ENCODE measurements at places on chromosomes 4 and X.

GRCh38 chr4:47160095-47160494 is 128.7 kb downstream of the GABRB1 start:
- DNase-seq: no peak

DNA sequence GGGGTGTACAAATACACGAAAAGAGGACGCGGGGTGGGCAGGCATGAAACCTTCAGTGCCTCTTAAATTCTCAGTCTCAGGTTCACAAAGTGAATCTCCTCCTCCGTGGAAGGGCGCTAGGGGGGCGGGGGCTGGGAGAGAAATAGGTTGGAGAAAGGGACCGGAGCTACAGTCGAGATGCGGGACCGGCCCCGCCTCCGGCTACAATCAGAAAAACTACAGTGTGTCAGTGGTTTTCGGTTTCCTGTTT is 3.4 kb downstream of the MAML3 start:
- DNase-seq: no peak

DNA sequence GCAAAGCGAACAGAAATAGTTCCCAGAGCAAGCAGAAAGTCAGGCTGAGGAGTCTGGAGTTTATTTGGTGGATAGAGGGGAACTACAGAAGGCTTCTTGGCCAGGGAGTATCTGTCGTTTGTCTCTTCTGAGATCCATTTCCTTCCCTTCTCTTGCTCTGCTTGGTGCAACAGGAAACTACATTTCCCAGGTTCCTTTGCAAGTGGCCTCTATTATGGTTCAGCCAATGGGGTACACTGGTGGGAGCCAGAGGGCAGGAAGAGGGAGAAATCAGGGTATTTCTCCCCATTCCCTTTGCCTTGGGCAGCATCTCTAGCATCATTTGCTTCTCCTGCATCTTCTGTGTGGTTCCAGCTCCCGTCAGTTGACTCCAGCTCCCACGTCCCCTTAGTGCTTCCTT is 142.1 kb downstream of the BCOR start:
- no peak for DNase-seq

- no peak for DNase-seq
Measured at GRCh38 chrX:2697306-2697705, 6.2 kb downstream of the CD99 start.

GRCh38 chr4:1956631-1957030 is 52.1 kb downstream of the NELFA start:
- DNase-seq: no peak

GRCh38 chr4:24339260-24339659 is 245.1 kb downstream of the DHX15 start:
- DNase-seq: no peak

GRCh38 chrX:110242371-110242770 is 75.5 kb downstream of the AMMECR1 start:
- no peak for DNase-seq

GRCh38 chr4:173932701-173933100 is 350.8 kb downstream of the FBXO8 start:
- no peak for DNase-seq

DNA sequence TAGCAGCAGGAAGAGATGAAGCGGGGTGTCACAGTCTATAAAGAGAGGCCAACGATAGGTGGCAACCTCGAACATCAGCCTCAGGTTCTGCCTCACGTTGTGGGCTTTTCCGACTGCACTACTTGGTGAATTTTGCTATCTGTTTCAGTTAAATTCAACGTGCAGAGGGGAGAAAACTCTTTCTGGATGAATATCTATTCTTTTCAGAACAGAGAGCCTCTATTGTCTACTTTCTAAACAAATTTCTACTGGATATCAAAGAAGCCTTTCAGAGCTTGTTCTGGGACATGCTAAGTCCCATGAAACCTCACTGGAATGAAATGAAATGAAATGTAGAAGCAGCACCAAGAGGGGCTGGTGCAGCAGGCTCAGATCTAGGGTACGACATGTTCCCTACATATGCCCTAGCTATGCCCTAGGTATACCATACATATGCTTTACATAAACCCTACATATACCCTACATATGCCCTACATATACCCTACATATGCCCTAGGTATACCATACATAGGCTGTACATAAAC is 116.5 kb upstream of the TRIM2 start:
- DNase-seq: no peak

DNA sequence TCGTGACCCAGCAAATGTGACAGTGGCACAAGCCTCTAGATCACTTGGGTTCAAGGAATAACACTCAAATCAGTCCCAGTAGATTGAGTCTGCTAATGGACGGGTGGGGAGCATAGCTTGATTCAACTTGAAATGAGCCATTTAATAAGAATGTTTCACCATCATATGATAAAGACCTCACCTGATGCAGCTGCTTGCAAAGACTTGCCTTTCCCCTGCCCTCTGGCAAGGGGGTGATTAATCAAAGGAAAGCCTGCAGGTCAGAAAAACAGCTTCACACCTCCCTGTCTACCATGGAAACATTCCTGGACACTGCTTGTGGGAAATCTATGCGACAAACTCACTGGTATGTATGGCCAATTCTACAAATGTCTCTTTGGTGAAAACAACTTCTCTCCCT is 54.5 kb downstream of the CD99L2 start:
- DNase-seq: no peak

DNA sequence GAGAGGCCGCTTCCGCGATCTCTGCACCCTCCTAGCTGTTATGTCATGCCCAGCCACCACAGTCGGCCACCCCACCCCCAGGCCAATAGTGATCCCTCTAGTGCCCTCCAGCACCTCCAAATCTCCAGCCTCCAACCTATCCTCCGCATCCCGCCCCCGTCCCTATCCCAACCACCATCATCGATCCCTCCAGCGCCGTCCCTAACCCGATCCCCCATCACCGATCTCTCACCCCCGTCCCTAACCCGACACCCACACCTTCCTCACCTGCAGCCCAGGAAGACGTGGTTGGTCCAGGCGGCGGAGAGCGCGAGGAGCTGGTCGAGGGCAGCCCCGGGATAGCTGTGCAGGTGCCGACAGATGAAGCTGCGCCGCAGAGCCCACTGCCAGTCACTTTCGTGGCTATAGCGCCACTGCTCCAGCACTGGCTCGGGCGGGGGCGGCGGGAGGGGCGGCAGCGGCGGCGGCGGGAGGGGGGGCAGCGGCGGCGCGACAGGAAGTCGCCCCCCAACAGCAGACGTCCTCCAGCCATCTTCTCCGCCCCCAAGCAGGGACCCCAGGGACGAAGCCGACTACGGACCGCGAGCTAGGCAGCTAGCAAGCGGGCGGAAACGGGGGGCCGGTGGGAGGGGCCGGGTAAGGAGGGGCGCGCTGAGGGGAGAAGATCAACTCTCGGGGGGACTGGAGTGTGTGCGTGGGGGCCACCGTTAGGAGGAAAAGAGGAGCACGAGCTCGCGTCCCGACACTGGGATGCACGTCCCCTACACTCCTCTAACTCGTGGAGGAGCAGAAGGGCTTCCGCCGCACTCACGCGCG is 552 bp downstream of the NKRF start:
- DNase-seq: peak; percentile 15

GRCh38 chrX:149456476-149457245 is 48.4 kb downstream of the IDS start:
- no peak for DNase-seq

DNA sequence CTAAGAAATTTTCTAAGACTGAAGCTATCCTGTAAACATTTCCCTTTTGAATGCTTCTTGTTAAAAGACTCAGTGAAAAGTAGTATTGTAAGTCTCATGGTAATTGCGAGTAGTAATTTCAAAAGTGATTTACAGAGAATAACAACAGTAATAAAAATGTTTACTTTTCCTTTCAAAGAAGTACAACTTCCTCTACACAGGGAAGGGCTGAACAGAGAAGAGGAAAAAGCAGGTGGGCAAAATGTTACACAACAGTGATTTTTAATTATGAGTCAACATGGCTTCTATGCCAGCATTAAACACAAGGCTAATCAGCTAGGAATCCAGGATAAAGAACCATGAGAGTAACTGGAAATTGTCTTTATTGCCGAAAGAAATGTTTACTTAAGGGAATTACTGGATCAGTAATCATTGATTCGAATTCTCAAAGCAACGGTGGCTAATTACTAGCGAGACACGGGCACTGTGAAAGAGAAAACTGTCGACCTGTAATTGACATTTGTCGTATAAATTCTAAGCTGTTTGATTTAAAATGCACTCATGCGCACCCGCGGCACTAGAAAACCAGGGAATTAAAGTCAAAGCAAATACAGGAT is 15.4 kb downstream of the UTP3 start:
- no peak for DNase-seq

DNA sequence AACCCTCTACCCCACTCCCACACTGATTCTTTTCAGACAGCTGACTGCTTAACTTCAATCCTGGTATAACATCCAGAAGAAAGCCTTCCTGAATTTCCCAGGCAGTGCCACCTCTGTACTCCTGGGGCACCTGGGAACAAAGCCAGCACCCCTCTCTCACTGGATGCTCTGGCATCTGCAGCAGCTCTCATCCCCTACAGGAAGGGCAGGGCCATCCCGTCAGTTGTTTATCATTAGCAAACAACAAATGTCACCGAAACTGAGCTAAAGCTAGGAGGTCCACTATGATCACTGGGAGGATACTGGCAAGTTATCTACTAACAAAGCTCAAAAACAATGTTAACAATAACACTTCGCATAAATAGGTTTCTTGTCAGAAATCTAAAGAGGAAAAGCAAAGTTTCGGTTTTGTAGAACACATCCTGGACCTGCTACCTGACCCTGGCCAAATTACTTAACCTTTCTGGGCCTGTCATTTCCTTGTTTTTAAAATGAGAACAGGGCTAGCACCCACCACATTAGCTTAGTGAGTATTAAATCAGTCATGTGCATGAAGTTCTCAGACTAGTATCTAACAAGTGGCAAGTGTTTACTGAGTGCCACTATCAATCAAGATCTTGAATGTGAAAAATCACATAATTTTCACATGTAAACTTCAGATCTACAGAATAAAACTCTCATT is 86.6 kb downstream of the NR3C2 start:
- DNase-seq: no peak

GRCh38 chr4:168655182-168655581 is 158.3 kb downstream of the PALLD start:
- DNase-seq: no peak

DNA sequence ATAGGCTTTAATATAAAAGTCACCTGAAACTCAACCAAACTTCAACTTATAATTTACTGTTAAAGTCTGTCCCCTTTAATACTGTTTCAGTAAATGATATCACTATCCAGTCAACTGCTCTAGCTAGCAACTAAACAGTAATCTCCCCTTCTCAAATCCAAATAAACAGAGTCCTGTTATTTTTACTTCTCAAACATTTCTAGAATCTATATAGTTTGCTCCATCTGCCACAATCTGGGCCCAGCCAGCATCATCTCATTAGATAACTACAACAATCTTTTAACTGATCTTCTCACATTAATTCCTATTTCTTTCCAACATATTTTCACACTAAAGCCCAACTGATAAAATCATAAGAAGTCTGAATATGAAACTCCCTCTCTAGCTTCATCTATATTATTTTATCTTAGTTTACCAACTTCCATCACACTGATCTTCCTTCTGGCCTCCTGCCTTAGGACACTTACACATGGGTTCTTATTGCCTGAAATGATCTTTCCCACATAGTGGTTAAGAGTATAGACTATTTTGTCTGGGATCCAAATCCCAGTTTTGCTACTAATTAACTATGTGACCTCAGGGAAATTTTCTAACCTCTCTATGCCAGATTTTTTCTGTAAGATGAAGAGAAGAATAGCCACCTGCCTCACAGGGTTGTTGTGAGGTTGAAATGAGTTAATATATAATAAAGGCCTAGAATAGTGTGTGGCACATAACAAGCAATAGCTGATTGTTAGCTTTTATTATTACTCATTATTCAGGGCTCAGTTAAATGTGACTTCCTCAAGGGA is 18.6 kb downstream of the TBCK start:
- DNase-seq: no peak

GRCh38 chrX:70720721-70721120 is 187.8 kb downstream of the TEX11 start:
- no peak for DNase-seq

GRCh38 chr4:21680326-21680898 is 268.2 kb downstream of the KCNIP4 start:
- no peak for DNase-seq

DNA sequence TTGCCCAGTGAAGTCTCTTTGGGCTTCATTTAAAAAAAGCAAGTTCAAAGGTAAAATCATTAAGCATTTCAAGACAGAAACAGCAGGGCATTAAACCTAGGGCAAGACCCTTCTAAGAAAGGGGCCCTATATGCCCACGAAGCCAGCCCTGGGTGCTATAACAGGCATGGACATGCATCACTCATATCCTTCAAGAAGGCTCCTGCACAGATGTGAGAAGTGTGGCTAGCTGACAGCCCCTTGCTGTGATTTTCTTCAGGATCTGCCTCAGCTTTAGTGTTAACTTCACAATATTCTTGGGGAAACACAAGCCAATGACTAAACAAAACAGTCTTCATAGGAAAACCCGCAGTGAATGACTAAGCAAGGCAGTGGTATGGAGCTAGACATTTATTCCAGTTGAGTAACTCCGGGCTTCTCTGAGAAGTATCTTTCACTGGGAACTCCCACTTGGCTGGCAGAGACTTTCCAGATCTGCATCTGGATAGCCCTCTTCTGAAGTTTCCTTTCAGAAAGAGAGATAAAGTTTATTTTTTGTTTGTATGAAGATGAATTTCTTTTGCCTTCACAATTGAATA is 11.9 kb upstream of the MAOA start:
- no peak for DNase-seq

- DNase-seq: no peak
Measured at GRCh38 chr4:40687676-40688389, 58.2 kb upstream of the RBM47 start.

- no peak for DNase-seq
Measured at GRCh38 chr4:180598281-180598680, 1644.9 kb upstream of the TENM3 start.

- no peak for DNase-seq
Measured at GRCh38 chr4:63315651-63316050, 1093.6 kb downstream of the TECRL start.

GRCh38 chr4:112765317-112765974 is 128.5 kb downstream of the LARP7 start:
- no peak for DNase-seq

GRCh38 chrX:114964374-114964773 is 53.0 kb downstream of the IL13RA2 start:
- DNase-seq: no peak

DNA sequence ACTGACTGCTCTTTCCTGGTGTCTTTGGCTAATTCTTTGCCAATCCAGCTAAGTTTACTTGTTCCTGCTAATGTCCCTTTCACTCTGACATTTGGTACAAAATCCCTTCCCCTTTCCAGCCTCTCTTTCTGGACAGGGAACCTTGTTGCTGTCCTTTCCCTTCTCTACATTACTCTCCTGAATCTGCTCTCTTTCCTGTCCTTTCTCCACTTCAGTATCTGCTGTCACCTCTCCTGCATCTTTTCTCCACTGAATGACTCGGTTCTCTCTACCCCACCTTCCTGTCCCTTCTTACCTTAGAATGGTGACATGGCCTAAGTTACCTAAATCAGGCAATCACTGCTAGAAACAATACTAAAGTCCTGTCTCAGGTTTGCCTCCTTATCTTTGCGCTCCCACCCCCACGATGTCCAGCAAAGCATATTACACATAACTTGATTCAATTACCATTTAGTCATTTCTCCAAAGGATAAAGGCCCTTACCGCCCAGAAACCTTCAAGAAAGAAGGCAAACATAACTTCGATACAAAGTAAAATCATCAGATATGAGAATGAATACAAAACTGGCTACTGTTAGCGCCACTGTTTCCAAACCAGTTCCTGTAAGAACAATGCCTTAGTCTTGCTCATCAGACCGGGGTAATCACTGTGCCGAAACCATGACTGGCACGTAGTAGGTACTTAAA is 890 bp downstream of the BOD1L1 start:
- no peak for DNase-seq

- DNase-seq: no peak
Measured at GRCh38 chr4:43277003-43277402, 384.5 kb downstream of the GRXCR1 start.

- DNase-seq: no peak
Measured at GRCh38 chrX:8520791-8521190, 56.2 kb downstream of the VCX3B start.

Measured in stimulated activated CD8-positive, alpha-beta memory T cell treated with anti-CD3 and anti-CD28 coated beads, Interleukin-4, amount 100 ng/mL, for 1 hour (primary cell).